Left kidney (tissue), 8 donors: ENCODE measurements at places on chromosomes 16 and 17. TPM values are rescaled to one million over a fixed set of nuclear protein-coding genes. Genes with fewer than 3 reads are reported as not detected.
A peak's percentile ranks its signal among the peaks of the same experiment; 100 is the strongest.

- DNase-seq, result no peak
These were observed 45.5 kb downstream of the CYTH1 start for GRCh38 chr17:78736526-78737079.

Gene TRPV3
- polyA plus RNA-seq, result 1.1 TPM

DNA sequence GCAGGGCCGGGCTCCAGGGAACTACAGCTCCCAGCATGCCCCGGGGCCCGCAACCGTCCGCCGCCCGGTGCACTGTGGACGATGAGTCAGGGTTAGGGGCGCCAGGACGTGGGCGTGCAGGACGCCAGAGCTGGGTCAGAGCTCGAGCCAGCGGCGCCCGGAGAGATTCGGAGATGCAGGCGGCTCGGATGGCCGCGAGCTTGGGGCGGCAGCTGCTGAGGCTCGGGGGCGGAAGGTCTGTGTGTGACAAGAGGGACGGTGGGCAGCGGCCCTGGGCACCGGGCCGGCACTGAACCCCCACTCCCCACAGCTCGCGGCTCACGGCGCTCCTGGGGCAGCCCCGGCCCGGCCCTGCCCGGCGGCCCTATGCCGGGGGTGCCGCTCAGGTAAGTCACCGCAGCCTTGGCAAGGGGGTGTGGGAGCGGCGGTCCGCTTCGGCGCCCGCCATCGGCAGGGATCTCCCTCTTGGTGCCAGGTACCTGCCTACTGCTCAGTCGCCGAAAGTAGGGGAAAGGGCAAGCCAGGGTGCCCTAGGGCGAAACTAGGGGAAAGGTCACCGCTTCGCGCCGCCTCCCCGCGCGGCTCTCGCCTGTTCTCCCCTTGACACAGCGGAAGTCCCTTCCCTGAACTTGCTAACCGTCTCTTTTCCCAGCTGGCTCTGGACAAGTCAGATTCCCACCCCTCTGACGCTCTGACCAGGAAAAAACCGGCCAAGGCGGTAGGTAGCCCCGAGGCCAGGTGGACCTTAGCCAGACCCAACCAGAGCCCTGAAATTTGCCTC lies at the start of the genes ACADVL and DLG4:
Gene ACADVL (plus strand): TSS at position 127 of the 781 bp plus-strand sequence. CDS start 47 bp downstream, at position 174.
Gene DLG4 (minus strand): TSS at position 25 of the 781 bp plus-strand sequence.
- DNase-seq, result peak; percentile 83

Gene G6PC1
- polyA plus RNA-seq, result 5.6 TPM

GRCh38 chr17:32529604-32530003 lies 42.8 kb downstream of the CDK5R1 start:
- DNase-seq, result no peak
